ENCODE measurements at places on chromosomes 12 and 14. TPM values are rescaled to one million over a fixed set of nuclear protein-coding genes. Genes with fewer than 3 reads are reported as not detected.

The GLIPR1L2 gene
- not detected for total RNA-seq

The GPR65 gene
- total RNA-seq: not detected

The FOXN4 gene
- 0.12 TPM for total RNA-seq

The KRT86 gene
- total RNA-seq: 41.1 TPM

The ZNF384 gene
- total RNA-seq: 64.1 TPM

The PTPRO gene
- not detected for total RNA-seq

The TAS2R43 gene
- total RNA-seq: not detected

The TMPRSS12 gene
- total RNA-seq: not detected

The GPR162 gene
- 0.41 TPM for total RNA-seq

The GAPDH gene
- 6,616 TPM for total RNA-seq

The IGFBP6 gene
- 148 TPM for total RNA-seq

The TMEM253 gene
- total RNA-seq: 0.80 TPM

The NAV3 gene
- total RNA-seq: 18.8 TPM

The CACNA1C gene
- 0.03 TPM for total RNA-seq

The DNAJC22 gene
- total RNA-seq: 19.2 TPM

The PPTC7 gene
- 17.5 TPM for total RNA-seq

The FAM90A1 gene
- 0.07 TPM for total RNA-seq

The OTOGL gene
- not detected for total RNA-seq

The TAS2R10 gene
- total RNA-seq: not detected

The TAS2R42 gene
- not detected for total RNA-seq

The ANKRD9 gene
- 9.6 TPM for total RNA-seq

The ZNF641 gene
- total RNA-seq: 6.9 TPM

The KLRC1 gene
- not detected for total RNA-seq

The ZNF891 gene
- total RNA-seq: 0.39 TPM

The SLC16A7 gene
- total RNA-seq: 0.11 TPM

The KLRG1 gene
- total RNA-seq: 2.0 TPM

The TSPAN19 gene
- total RNA-seq: not detected

The PZP gene
- not detected for total RNA-seq

The CLEC9A gene
- total RNA-seq: not detected

The DPY19L2 gene
- 1.7 TPM for total RNA-seq

The RNASE7 gene
- total RNA-seq: not detected

The RAB3IP gene
- total RNA-seq: 14.4 TPM

The SNX6 gene
- 113 TPM for total RNA-seq

The ANKRD33 gene
- 0.08 TPM for total RNA-seq

All from A549 treated with CpdA at 1 μM for 4 hours (cell line).